ENCODE measurements at places on chromosomes 2 and 18.
A peak's percentile ranks its signal among the peaks of the same experiment; 100 is the strongest.

GRCh38 chr2:207227062-207227748, 61.5 kb upstream of the KLF7 start:
- no peak for DNase-seq

DNA sequence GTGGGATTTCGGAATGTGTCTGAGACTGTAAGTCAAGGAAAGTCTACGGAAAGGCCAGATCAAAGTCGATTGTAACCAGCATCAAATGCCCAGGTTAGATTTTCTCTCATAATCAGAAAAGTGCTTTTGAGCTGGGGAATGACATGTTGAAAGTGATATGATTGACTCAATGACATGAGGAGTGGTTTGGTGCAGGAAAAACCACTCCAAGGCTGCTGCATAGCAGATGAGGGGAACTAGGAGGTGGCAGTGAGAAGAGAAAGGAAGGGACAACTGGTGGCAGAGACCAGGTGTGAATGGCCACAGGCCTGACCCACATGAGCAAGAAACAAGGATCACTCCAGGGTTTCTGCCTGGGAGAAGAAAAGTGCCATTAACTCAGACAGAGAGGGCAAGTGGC, 822 bp downstream of the SLC35F6 start:
- peak; percentile 20 for DNase-seq

- no peak for DNase-seq
Observed at GRCh38 chr2:47654790-47655562, 128.0 kb upstream of the MSH6 start.

GRCh38 chr2:96954011-96954846, 32.2 kb downstream of the FAM178B start:
- no peak for DNase-seq

DNA sequence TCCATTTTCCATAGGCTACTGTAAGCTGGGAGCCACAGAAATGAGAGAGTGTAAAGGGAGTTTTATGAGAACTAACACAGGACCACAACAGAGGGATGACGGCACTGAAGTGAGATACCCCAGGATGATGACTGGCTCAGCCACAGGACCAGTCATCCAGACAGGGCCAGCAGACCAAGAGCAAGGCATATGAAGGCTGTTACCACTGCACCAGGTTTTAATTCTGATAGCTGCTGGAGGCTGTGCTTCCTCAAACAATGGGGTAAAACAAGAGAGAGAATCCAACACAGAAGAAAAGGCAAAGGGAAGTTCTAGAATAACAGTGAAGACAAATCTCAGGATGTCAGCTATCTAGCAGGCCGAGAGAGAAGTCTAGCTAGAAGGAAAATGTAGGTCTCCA, 94.9 kb downstream of the BCL2 start:
- no peak for DNase-seq

DNA sequence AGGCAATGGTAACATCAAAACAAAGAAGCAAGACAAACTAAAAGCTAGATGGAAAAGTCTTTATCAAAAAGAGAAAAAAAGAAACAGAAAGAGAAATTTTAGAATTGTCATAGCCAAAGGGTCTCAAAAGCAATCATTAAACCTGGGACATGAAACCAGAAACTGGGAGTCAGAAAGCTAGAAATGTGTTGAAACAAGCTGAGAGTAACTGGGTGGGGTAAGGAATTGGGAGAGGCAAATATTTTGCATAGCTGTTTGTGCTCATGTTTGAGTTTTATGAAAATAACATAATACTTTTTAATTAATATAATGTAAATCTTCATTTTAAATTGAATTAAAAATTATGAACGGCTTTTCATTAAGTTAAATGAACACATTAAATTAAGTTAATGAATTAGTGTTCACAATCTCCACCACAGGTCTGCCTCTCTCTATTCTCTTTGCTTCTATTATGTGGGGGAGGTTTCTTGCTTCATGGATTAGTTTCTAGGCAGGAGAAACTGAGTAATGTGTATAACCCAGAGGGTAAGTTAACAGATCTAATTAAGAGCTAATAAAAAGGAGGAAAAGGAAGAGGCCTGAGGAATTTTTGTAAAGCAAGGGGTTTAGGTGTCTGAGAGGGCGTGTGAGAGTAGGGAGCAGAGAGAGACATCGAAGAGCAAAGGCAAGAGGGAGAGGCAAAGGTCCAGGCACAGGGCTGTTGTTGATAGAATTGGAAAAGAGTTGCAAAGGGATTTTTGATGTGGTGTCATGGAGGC, 20.0 kb upstream of the SERPINB2 start:
- DNase-seq, result no peak

- DNase-seq, result no peak
Observed at GRCh38 chr2:16031058-16031847, 90.9 kb downstream of the MYCN start.

DNA sequence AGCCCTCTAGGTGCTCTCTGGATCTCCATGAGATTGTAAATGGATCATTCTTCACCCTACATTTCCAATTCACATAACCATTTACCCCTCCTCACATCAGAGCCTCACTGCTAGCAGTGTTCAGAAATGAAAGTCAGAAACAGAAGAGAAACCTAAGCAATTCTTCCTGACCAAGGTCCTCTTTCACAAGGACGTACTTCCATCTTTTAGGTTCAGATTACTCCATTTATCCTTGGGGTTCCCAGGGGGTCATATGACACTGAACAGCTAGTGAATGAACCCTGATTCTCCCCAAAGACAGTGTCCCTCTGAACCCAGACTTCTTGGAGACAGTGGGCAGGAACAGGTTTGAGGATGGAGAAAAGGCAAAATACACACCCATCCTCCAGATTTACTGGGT, 12.9 kb upstream of the MARCO start:
- DNase-seq, result no peak

DNA sequence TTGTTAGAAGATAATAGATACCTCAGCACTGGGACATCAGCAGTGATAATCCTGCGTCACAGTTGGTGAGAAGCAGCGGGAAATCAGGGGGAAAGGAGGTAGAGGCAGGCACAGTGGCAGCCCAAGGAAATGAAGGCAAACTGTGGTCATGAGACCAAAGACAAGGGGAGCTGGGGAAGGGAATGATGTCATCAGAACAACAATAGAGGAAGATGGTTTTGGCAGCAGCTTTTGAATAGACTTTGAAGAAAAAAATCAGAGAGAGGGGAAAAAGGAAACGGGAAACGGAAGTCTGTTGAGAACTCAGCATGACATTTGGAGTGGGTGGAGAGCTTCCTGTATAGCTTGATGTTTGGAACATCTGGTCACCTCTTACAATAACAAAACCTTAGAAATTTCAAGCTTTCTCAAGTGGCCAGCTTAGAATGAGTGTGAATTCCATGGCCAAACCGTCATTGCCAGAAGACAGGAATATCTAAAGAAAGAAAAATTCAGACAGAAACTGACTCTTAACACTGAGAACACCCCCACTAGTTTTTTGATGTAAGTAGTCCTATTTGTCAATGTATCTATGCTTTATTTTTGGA, 18.4 kb upstream of the YES1 start:
- DNase-seq, result no peak

GRCh38 chr2:133198678-133199077, 369.6 kb downstream of the NCKAP5 start:
- no peak for DNase-seq

GRCh38 chr2:217107480-217107879, 247.6 kb upstream of the TNP1 start:
- no peak for DNase-seq

DNA sequence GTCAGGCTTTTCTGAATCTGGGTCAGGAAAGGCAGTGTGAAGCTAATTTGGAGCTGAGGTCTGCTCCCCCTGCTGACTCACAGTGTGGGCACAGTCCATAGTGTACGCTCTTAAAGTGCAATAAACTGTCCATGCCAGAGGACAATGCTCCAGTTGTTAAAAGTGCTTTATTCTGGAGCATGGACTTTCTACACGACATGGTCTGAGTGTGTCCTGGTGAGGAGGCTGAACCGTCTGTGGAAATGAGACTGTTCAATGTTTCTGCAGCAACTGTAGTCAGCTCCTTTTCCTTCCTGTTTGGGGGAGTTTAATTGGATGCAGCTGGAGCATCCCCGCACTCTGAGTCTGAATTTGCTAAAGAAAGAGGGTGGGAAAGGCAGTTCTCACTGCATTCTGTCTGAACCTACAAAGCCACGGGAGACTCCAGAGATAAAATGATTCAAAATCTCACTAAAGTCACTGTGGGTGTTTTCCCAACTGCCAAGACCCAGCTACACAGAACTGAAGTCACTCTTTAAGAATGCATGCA, 110.2 kb upstream of the TRIB2 start:
- no peak for DNase-seq

GRCh38 chr2:233996461-233996860, 54.0 kb upstream of the SPP2 start:
- DNase-seq, result no peak

GRCh38 chr2:85886590-85886989, 2.2 kb downstream of the ST3GAL5 start:
- DNase-seq, result peak; percentile 3

GRCh38 chr18:73843455-73843854, 304.2 kb downstream of the FBXO15 start:
- no peak for DNase-seq

- DNase-seq, result peak; percentile 18
Observed at GRCh38 chr2:96320728-96321622, 4.1 kb upstream of the ITPRIPL1 start.

DNA sequence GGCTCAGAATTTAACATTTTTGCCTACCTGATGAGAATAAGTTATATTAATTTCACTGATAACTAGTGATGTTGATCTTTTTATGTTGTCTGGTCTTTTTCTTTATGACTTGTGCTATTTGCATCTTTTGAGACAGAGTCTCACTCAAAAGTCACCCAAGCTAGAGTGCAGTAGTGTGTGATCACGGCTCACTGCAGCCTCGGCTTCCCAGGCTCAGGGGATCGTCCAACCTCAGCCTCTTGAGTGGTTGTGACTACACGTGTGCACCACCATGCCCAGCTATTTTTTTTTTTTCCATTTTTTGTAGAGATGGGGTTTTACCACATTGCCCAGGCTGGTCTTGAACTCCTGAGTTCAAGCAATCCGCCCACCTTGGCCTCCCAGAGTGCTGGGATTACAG, 7.5 kb downstream of the SMCHD1 start:
- no peak for DNase-seq

DNA sequence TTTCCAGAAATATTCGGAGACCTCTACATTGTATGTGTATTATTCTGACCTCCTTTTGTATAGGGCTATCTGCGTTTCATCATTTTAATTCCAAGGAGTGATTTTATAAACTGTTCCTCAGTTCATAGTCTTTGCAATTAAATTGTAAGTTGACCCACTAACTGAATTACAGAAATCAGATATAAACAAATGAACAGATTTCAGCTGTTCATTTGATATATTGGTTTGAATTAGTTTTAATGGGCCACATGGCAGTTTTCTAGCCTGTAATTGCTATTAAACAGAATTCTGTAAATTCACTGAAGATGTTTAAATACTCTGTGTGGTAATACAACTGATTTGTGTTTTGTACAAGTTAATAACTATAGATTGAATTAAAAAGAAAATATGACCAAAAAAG, 346.4 kb upstream of the VWC2L start:
- DNase-seq, result no peak

GRCh38 chr2:105576440-105577241, 168.1 kb upstream of the NCK2 start:
- DNase-seq, result peak; percentile 54

DNA sequence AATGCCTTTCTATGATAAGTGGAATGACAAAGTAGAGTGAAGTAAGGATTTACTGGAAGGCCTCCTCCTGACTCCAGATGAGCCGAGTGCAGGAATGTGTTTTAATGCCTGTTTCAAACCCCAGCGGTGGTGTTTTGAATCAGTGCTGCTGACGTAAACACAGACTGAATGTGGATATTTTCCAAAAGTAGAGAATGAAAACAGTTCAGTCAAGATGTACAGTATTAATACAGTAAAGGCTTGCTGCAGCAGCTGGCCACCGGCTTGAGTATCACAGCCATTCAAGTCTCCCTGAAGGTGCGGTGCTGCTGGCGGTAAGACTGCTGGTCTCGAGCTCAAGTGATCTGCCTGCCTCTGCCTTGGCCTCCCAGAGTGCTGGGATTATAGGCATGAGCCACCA, 46.7 kb downstream of the ARHGAP28 start:
- no peak for DNase-seq

GRCh38 chr18:6593142-6593885, 136.2 kb upstream of the ARHGAP28 start:
- DNase-seq, result no peak

Data from HT-29 (cell line).